Pons (tissue), 1 donor: ENCODE measurements at places on chromosomes 16 and 17.

DNA sequence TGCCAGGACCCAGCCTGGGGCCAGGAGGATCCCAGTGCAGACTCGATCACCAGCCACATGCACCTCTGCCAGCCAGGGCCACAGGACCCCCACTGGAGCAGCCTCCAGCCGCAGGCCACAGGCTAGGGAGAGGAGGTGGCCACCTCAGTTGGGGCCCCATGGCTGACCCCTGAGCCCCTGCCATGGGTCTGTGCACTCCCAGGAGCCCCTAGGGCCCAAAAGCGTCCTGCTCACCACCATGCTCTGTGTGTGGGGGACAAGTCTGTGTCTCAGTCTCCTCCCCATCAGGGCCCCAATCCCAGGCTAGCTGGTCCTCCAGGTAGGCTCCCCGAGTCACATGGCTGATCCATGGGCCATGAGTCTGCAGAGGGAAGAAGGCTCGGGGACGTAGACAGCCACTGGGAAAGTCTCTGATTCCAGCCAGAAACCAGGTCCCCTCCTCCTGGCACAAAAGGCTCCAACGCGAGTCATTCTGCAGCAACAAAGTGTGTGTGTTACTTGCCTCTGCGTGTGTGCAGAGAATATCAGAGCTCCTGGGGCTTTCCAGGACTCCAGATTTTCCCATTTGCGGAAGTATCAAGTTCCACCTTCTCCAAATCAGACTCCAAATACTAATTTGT is 6.1 kb upstream of the PRSS8 start:
- DNase-seq, result no peak

- no peak for DNase-seq
Observed at GRCh38 chr17:72004611-72005331, 116.0 kb upstream of the SOX9 start.

- DNase-seq, result no peak
Observed at GRCh38 chr17:60468371-60468770, 46.1 kb downstream of the CHCT1 start.

GRCh38 chr17:55654821-55655220 is 67.8 kb downstream of the TMEM100 start:
- no peak for DNase-seq

DNA sequence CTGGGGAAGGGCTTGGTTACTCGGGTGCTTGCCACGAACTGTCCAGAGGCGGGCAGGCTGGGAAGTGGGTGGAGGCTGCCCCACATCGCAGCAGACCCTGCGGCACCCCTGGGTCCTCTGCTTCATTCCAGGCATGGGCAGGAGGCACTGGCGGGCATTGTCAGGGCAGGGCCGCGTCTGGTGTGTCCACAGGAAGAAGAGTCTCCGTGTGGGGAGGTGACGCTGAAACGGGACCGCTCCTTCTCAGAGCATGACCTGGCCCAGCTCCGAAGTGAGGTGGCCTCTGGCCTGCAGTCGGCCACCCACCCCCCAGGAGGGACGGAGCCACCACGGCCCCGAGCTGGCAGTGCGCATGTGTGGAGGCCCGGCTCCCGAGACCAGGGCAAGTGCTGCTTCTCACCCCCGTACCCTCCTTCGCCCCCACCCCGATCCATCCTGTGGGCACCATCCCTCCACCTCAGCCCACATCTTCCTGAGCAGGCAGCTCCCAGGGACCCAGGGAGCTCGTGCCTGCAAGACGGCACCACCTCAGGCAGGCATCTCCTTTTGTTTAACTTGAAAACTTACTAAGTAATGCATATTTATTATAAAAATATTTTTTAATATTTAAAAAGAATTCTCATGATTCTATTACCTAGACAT is 14.3 kb upstream of the TCF25 start:
- DNase-seq, result no peak

DNA sequence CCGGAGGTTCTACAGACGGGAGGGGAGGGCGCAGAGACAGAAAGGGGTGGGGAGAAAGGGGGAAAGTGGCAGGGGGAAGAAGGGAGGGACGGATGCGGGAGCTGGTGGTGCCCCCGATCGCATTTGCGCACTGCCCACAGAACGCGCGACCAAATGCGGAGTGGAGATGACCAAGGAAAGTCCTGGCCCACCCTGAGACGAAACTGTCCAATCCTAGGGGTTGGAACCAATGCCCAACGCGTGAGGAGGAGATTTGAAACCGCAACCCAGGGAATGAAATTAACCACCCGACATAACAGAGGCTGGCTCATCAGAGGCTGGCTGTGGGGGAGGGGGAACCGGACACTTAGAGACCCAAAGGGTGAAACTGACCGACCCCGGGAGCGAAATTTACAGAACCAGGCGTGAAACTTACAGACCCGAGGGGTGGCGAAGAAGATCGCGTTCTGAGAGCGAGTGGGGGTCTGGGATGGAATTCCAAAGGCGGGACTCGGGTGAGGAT is 1.4 kb downstream of the HES7 start:
- DNase-seq, result no peak

DNA sequence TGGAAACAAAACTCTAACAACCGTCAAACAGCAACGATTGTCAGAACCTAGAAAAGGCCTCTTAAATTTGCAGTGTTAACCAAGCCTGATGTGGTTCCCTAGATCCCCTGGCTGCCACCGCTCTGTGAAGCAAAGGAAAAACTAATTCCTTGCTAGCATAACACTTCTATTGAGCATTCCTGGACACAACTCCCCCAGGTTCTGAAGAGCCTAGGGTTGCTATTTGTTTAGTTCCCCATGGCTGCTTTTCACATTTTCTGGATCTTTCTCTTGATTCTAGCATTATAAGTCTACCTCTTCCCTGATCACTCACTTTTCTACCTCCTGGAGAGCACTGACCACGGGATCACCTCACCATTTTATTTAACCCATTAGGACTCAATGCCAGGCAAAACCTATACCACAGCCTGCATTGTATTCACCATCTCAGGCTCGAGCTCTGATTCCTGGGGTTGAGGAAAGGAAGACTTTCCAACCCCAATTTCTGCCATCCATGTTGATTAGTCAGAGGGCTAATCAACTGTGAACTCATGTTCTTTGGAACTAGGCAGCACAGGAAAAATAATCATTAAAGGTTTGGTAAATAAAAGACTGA is 692 bp upstream of the KCNJ16 start:
- no peak for DNase-seq

DNA sequence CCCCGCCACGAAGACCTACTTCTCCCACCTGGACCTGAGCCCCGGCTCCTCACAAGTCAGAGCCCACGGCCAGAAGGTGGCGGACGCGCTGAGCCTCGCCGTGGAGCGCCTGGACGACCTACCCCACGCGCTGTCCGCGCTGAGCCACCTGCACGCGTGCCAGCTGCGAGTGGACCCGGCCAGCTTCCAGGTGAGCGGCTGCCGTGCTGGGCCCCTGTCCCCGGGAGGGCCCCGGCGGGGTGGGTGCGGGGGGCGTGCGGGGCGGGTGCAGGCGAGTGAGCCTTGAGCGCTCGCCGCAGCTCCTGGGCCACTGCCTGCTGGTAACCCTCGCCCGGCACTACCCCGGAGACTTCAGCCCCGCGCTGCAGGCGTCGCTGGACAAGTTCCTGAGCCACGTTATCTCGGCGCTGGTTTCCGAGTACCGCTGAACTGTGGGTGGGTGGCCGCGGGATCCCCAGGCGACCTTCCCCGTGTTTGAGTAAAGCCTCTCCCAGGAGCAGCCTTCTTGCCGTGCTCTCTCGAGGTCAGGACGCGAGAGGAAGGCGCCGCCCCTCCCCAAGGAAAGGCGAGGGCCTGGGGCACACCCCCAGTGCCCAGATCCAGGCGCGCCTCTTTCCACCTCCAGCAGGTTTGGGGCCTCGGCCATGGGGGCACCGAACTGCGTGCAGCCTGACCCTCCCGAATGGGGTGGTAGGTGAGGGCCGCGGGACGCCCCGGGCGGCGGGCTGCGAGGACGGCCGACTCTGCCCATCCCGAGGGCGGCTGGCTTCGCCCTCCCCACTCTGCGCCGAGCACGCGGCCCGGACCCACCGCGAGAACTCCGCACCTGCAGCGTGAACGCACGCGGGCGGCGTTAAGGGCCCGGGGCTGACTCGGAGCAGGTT is 664 bp downstream of the HBQ1 start:
- DNase-seq, result no peak

GRCh38 chr17:38429476-38430100 is 1.3 kb downstream of the ARHGAP23 start:
- DNase-seq, result no peak

DNA sequence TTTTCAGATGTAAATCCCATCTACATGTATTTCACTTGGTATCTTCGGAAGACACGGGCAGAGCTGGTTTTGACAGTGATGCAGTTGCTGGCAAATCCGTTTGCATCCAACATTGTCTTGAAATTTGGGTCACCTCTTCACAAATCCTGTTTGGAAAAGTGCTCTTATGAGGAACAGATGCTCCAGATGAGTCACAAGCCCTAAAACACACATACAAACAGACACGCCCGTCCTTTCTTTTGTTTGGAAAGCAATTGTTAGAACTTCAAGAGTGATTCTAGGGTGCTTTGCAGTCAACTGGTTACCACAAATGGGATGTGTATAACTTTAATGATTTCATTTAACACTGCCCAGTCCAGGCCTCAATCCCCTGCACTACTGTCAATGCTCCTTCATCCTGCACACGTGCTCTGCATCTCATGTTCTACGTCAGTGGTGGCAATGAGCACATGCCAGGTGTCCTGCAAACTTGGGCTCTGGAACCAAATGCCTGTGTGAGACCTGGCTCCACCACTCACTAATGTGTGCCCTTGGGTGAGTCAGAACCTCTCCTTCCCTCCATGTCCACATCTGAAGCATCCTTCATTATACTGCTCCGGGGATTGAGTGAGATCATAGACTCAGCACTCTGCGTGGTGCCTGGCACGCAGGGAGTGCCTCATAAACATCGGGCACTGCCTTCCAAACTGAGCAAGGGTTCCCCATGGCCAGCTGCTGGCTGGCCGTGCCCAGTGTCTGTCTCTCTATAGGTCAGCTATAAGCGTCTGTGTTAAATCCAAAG is 19.3 kb upstream of the FOXF1 start:
- DNase-seq, result no peak

- DNase-seq, result peak; percentile 65
Observed at GRCh38 chr16:14249291-14250032, 178.3 kb downstream of the MRTFB start.

DNA sequence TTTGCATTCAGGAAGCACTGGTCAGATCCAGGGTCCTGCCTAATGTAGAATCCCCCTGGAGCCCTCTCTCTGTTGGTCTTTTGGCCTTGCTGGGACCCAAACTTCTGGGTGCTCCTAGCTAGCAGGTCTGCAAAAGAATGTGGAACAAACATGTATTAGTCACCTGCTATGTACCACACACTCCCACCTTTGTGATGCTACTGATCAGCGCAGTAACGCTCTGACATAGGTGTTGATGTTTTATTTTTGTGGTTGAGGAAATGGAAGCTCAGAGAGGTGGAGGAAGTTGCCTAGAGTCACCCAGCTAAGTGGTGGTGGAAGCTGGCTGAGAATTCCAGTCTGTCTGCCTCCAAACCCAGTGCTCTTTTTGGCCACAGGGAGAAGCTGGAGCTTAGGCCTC is 35.8 kb upstream of the LGALS9 start:
- no peak for DNase-seq

DNA sequence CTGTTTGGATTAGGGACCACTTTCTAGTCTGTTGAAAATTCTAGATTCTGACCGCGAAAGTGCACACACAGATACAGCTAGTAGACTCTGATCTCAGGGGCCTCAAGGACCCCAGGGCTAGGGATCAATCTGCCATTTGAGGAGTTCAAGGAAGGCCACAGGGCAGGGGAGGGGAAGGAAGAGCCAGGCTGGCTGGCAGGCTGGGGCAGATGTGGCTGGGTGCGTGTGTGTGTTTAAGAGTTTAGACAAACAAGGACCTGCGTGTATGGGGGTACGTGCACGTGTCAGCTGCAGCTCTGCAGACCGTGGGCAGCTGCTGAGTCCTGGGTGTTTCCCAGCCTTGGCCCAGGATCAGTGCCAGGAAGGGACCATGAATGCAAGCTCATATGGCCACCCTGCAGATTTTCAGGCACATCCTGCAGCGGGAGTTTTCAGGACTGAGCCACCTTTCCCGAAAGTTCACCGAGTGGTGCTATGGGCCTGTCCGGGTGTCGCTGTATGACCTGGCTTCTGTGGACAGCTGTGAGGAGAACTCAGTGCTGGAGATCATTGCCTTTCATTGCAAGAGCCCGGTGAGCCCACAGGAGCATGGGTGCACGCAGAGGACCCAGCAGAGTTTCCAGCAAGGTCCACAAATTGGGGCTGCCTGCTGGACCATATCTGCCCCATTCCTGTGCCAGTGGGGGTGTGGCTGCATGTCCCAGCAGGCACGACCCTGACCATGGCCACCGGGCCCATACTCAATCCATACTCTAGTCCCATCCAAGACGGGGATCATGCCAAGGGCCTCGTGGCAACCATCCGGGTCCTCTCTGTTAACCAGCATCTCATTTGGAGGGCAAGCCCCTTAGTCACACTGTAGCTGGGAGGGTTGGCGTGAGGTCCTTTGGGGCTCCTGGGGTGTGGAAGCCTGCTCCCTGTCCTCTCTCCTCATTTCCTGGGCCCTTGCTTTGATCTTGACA is 10.6 kb downstream of the TRPV2 start:
- DNase-seq, result no peak

GRCh38 chr16:15782573-15783365 is 74.1 kb downstream of the MYH11 start:
- no peak for DNase-seq

GRCh38 chr17:1058423-1059130 is 61.6 kb downstream of the TIMM22 start:
- DNase-seq, result no peak

DNA sequence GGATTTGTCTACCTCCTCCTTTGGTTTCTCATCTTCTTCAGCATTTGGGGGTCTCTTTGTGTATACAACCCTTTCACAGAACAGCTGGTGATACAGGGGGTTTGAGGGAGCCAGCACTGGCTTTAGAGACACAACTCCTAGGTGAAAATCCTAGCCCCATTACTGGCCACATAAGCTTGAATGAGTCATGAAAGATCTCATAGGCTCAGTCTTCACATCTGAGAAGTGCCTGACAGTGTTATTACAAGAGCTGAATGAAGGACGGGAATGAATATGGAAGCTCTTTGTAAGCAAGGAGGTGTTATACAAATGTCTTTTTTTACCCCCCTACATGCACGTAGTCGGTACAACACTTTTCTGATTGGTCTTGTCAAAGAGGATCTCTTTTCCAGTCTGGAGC is 1.7 kb upstream of the B4GALNT2 start:
- DNase-seq, result no peak

GRCh38 chr17:74544991-74545842 is 698 bp downstream of the CD300C start:
- no peak for DNase-seq

GRCh38 chr17:55757659-55758058 is 6.8 kb downstream of the PCTP start:
- DNase-seq, result no peak
